ENCODE measurements at places on chromosomes 11 and 22. TPM values are rescaled to one million over a fixed set of nuclear protein-coding genes. Genes with fewer than 3 reads are reported as not detected.

DNA sequence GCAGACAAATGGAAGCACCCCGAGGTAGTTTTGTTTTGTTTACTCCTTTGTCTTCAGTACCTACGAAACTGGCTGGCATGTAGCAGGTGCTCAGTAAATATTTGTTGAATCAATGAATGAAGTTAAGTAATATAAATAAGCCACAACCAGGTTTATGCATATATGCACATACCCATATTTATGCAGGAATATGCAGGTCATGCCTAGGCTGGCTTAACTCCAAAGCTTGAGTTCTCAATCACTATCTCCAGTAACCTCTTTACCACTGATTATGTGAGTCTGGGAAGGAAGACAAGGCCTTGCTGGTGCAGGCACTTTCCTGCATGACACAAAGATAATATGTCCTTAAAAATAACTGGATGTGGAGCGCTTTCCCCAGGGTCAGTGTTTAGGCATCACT is 27.5 kb downstream of the ARL14EP start:
- DNase-seq: no peak

- no peak for DNase-seq
Measured at GRCh38 chr11:16015741-16016467, 340.4 kb downstream of the SOX6 start.

GRCh38 chr11:3922056-3922455 is 66.6 kb downstream of the STIM1 start:
- DNase-seq: no peak

DNA sequence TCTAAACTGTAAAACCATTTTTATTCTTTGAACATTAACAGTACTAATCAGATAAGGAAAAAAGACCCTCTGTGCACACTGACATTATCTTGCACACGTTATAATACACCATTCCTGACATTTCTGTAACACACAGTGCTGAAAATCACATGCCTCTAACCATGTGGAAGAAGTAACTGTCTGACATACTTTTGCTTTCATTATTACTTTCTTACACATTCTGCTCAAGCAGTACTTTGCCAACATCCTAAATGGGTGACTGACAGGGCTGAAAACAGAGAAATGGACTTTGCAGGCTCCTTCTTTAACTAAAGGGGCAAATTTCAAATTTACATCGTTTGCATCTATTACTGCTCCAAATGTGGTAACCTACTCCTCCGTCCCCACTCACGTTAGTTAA is 22.8 kb upstream of the TP53AIP1 start:
- DNase-seq: no peak

- DNase-seq: no peak
Measured at GRCh38 chr22:37333724-37334460, 51.6 kb downstream of the CYTH4 start.

DNA sequence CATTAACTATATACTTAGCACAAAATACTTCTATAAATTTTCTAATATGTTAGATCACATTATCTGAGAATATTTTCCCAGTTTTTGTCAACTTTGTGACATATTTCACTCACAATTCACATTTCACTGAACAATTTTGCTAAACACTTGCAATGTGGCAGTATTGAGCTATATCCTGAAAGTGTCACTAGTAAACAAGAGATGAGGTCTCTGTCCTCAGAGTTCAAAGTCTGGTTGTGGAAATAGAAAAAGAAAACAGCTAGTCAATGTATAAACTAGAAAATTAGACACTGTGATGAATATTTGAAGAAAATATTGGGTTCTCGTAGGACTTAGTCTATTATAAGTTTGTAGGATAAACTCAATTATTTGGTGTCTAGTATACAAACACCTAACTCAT is 87.4 kb upstream of the CHORDC1 start:
- no peak for DNase-seq

DNA sequence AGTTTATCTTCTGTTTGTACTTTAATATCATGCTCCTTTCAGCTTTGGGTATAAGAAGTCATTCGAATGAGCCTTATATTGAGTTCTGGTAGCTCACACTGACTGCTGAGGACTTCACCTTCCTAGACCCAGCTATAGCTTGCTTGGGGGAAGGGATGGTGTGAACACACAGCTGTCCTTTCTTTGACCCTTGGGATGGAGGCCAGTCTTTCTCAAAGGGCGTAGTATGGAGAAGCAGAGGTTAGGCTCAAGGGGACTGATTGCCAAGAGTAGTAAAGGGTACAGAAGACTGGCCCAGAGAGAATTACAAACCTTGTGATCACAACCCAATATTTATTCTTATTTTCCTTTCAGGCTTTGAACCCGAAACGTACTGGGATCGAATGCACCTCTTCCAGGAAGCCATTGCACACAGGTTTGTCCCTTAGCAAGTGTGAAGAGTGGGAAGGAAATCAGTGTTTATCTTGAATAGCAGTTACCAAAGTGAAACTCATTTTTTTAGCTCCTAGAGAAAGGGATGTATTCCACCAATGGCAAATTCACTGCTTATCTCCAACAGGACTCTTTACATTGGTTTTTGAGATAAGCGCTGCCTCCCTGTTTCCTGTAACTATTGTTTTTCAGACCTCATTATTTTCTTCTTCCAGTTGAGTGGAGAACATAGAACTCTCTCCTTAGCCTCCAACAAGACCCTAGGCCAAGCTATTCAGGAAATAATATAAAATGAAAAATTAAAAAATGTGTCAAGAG is 42.8 kb upstream of the YWHAH start:
- DNase-seq: no peak

DNA sequence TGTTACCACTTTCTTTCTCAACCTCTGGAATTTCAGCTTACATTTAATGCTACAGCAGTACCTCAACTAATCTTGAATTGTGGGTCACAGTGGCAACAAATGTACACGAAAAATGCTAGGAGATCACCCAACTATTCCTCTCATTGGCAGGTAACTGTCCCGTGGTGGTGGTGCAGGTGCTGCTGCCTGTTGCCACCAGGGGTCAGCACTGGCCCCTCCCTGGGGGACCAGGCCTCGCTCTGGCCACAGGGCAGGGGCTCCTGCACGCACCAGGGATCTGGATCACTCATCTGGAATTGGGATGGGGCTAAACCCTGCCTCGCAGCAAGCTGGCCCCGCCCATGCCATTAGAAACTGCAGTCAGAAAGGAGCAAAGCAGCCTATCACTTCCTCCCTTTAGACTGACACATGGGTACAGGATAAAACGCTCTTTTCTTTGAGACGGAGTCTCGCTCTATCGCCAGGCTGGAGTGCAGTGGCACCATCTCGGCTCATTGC is 6.9 kb upstream of the POLDIP3 start:
- DNase-seq: peak; percentile 55

DNA sequence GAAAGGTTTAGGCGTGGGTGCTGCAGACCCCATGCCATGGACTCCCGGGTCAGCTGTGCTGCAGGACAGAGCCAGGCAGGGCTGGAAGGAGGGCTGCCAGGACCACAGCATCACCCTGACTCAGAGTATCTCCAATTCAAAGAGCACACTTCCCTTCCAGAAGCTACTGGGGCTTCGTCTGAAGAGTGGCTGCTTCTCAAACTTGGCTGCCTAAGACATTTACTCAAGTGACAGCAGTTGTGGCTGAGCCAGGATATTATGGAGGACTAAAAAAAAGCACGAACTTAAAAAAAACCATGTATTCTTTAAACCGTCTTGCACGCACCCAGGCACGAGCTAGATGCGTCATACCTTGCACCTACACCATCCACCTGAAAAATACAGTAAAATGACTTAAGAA is 13.0 kb upstream of the BID start:
- DNase-seq: no peak

- DNase-seq: no peak
Measured at GRCh38 chr11:122320671-122321070, 204.7 kb upstream of the BLID start.

- no peak for DNase-seq
Measured at GRCh38 chr11:18332891-18333290, 10.5 kb downstream of the GTF2H1 start.

DNA sequence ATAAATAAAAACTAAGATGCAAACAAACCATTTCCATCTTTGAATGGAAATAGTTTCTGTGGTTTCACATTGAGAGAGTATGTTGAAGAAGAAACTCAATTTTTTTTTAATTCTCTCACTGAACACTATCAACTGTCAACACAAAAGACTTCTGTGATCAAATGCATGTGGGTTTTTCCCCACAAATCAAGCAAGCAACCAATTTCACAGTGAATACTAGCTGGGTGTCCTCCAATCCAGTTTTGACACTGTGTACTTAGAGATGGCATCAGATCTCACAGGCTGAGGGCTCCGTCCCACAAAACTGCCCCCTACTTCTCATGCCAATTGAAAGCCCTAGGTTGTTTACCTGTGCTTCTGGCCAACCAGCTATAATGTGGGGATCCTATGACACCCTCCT is 34.5 kb downstream of the CTSC start:
- DNase-seq: no peak

DNA sequence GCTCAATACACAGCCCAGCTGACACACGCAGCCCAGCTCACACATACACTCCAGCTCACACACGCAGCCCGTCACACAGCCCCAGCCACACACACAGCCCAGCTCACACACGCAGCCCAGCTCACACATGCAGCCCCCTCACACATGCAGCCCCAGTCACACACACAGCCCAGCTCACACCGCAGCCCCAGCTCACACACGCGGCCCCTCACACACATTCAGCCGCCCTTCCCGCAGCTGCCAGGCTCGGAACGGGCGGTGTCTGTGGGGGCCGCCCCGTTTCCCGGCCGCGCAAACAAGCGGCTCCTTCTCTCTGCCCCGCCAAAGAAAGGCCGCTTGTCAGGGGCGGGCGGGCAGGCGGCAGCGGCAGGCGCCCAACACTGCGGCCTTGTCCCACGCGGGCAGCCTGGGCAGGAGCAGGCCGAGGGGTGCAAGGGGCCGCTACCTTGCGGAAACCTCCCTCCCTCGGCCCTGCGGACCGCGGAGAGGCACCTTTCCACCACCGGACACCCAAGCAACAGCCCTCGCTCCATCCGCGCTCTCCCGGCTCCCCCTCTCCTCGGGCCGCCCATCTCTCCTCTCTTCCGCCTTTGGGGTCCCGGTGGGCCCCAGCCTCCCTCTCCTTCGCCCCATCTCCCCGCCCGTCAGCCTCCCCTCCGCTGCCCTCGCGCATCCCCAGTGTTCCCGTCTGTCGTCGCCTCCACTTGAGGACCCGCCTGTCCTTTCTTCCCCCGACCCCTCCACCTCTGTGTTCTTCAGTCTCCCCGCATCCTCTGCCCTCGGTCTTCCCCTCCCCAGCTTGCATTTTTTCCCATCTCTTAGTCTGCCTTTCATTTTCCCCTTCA is 2.2 kb downstream of the PHLDB1 start:
- no peak for DNase-seq

DNA sequence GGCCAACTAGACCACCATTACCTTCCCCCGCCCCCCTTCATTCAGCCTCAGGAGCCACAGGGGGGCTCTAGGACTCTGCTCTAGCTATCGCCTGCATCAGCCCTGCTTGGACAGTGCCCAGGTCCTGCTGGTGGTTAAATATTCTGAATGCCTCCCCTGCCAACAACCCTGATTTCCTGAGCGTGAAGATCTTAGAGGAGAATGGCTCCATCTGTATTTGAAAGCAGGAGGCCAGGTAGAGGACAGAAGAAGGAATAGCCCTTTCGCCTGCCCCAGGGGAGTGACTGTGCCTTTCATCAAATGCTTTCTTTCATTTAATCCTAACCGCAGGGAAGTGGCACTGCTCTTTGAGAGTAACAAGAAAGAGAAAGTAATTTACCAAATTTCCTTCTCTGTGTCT is 69.2 kb downstream of the ISX start:
- peak; percentile 52 for DNase-seq

DNA sequence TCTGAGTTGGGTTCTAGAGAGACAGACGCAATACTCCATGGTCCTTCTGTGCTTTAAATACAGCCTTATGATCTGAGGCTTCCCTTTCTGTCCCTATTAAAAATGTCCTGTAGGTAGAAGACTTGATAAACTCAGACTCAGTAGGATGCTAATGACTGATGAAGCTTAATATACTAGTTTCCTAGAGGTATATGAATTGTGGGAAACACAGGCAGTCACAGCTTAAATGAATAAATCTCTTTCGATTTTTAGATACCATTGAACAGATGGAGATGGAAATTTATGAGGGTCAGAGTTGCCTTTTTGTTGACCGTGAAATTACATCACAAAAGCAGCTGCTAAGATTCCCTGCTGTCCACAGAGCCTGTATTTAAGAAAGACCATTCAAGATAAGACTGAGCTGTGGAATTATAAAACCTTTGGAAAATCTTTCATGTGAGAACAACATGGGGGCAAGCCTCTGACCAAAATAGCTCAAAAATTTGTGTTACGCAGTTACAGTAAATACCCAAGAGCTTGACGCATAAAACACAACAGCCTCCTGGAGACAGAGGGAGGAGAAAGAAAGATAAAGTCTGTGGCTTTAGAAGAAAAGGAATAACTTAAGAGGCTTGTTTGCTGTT is 172.3 kb downstream of the AASDHPPT start:
- no peak for DNase-seq

- DNase-seq: no peak
Measured at GRCh38 chr11:114286229-114286628, 10.0 kb upstream of the NNMT start.

GRCh38 chr22:33811686-33812085 is 108.6 kb downstream of the LARGE1 start:
- DNase-seq: no peak

GRCh38 chr11:120229451-120230424 is 10.2 kb upstream of the POU2F3 start:
- no peak for DNase-seq

GRCh38 chr11:72875736-72876135 is 61.5 kb downstream of the ATG16L2 start:
- no peak for DNase-seq

GRCh38 chr11:84390441-84391078 is 1104.4 kb upstream of the CCDC90B start:
- no peak for DNase-seq

Gene MS4A4A
- total RNA-seq: 3.5 TPM

Gene SULT4A1
- 29.7 TPM for total RNA-seq

Gene ESRRA
- total RNA-seq: 11.3 TPM

Gene JRKL
- total RNA-seq: 9.0 TPM

Gene BTBD18
- total RNA-seq: not detected

Gene DUSP8
- 6.7 TPM for total RNA-seq
